Frontal cortex (tissue), 4 donors: ENCODE measurements at places on chromosomes 2 and 18.

GRCh38 chr18:54806526-54806925 is 21.8 kb upstream of the RAB27B start:
- no peak for DNase-seq

DNA sequence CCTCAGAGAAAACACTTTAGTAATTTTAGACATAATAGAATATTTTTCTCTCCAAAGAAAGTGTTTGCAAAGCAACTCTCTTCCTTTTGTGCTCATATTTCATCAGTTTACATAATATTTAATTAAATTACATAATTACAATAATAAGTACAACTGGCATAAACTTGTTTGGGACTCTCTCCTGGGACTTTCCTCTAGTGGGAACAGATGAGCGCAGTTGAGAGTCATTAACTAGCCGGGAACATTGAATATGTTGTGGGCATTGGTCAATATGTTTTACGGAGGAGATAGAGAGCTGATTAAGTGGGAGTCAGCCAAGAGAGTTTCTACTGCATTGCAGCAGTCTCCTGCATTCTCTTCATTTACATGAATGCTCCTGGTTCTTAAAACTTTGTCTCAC is 607.7 kb downstream of the ARHGAP15 start:
- no peak for DNase-seq

DNA sequence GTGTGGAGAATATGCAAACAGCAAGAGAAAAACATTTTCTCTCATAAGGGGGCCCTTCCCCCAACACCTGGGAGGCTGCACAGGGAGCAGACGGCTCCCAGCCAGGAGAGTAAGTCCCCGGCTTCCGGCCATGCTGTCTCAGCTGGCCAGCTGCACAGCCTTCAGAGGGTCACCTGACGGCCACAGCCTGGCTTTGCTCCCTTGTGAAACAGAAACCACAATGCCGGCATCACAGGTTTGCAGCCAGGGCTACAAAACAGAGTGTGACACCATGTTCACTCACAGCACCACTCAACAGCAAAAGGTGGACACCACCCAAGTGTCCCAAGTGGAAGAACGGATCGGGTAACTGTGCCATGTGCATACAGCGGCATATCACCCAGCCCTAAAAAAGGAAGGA is 86.9 kb upstream of the GPC1 start:
- DNase-seq = no peak

DNA sequence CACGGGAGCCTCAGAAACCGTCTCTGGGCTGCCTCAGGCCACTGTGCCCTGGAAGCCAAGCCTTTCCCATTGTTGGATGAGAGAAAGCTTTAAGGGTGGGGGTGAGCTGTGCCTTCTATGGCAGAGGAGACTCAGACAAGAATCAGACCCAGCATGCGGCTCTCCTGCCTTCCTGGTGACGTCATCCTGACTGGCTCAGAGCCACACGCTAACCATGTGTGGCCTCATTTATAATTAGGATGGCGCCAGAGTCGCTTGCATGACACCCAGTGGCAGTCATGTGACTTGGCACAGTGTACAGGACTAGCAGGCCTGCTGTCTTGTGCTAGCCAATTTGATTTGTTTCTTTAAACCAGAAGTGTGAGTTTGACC is 99.1 kb downstream of the SH3BP4 start:
- DNase-seq = peak; percentile 73

DNA sequence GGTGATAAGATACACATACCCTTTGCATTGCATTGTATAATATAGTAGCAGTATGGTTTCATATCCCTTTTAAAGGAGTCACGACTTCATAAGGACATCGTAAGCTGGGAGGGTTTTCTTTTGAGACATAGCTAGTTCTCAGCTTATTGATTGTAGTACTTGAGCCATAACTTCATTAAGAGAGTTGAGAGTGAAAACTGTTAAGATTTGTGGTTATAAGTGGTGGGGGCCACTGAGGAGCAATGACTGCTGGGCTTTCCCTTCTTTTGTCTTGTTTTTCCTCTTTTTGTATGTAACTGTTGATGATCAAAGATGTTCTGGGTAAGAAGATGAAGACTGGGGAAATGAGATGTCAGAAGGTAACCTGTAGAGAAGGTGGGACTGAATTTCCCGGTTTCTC is 11.0 kb downstream of the EIF5B start:
- DNase-seq = no peak

DNA sequence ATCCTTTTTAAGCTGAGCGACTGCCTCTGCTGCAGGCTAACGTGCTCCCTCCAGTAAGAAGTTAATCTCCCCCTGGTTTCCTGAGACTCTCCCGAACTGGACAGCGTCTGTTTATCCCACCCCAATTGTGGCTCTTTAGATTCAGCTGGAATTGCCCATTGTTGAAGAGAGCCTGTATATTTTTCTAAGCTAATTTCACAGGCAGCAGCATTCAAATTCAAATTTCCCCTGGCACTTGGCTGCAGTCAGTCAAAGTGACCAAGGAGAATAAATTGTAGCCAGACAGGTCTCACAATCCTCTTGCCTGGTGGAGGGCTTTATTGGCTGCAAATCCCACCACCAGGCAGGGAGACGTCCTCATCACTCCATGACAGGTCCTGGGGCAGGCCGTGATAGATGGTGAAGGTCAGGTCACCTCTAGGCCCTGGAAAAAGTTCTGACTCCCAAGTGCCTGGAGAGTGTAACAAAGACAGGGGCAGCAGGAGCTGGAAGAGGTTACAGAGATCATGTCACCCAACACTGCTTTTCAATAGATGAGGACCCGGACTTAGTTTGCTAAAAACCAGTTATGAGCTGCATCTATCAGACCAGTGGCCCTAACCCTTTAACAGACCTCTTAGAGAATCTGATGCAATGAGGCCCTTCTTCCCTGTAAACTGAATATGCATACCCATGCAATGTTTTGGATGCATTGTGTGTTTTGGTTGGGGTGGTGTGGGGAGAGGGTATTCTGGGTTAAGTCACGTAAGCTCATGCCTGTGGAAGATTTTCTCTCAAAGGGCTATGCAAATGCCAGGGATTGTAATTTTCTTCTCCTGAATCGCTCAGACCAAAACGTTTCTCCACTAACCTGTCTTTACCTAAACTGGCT is 32.3 kb upstream of the C18orf32 start:
- DNase-seq = no peak

- no peak for DNase-seq
Observed at GRCh38 chr2:60109744-60110143, 443.7 kb downstream of the BCL11A start.

- no peak for DNase-seq
Observed at GRCh38 chr2:97760480-97761049, 47.2 kb downstream of the ZAP70 start.

DNA sequence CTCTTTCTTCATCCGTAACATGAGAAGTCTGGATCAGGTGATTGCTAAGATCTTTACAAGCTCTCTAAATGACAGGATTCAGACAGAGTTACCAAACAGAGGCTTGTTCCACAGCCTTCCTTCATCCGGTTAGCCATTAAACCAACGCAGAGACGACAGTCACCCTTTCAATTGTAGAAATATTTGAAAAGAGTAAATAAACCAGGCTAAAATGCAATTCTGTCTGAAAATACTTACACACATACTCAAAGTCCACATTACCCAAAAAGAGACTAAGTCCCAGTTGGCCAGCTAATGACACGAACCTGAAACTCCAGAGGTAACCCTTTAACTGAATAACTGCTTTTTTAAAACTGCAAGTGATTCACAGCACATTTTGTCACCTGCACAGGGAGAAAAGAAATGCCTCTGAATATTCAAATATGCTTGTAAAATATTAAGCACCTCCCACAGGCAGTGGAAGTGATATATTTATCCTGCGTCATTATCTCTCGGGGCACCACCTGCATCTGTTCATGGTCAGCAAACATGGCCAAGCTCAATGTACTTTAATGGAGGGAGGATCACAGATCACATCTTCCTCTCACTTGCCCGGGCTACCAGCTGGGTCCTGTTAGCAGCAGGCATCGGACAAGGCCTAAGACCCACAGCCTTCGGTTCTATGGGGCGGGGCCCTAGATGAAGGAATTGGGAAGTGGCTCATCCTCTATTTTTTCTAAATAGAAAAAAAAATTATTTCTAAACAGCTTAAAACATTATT is 38.8 kb upstream of the DNER start:
- no peak for DNase-seq

DNA sequence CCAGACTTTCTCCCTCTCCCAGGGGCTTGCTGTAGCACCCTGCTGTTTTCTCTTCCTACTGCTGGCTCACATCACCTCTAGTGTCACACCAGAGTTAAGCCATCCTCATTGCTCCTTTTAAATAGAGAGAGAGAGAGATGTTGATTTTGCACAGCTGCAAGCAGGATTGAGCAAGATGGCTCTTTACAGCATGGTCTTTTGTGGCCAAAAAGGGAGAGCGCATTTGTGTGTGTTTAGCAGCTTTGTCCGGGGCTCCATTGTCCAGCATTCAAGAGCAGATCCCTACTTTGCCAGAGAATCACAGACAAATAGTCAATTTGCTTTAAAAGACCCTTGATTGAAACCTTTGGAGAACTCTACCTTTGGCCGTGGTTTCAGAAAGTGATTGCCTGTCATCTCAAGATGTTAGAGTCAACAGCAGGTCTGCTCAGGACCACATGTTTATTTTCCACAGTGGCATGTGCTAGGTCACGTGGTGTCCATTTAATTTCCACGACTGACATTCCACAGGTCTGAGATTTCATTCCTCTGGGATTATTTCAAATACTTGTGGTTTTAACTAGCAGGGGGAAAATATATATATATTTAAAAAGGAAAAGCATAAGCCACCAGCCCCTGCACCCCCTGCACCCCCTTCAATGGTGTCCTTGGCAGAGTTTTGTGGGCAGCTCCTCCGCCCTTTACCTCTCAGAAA is 359.9 kb upstream of the SLC14A2 start:
- DNase-seq = no peak

GRCh38 chr18:74589021-74589420 is 8.6 kb upstream of the ZNF407 start:
- DNase-seq = no peak

DNA sequence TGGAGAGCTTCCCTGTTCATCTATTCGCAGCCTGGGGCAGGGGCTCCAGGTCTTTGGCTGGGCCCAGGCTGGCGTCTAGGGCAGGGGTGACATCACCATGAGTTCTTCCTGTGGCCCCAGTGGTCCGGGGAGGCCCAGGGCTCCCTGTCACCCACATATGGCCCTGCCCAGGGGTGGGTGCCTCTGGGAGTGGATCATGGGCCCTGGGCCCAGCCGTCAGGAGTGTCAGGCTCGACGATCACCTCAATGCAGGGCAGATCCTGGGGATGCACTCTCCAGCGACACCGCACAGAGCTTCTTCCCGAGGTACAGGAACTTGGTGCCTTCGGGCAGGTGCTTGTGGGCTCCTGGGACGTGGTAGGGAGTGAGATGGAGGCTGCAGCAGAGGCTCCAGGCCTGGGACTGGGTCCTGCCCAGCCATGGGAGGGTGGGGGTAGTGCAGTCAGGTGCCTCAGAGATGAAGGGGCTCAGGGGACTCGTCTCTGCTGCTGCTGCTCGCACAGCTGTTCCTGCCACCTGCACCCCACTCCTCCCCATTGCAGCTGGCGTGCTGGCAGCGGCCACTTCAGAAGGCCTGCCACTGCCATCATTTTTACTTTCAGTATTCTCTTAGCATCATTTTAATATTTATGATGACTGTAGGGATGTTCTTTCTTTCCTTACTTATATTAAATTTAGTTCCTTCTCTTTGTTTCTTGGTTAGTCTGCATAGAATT is 196.0 kb upstream of the VRK2 start:
- DNase-seq = no peak

GRCh38 chr2:196066291-196067087 is 2.1 kb downstream of the DNAH7 start:
- DNase-seq = no peak

DNA sequence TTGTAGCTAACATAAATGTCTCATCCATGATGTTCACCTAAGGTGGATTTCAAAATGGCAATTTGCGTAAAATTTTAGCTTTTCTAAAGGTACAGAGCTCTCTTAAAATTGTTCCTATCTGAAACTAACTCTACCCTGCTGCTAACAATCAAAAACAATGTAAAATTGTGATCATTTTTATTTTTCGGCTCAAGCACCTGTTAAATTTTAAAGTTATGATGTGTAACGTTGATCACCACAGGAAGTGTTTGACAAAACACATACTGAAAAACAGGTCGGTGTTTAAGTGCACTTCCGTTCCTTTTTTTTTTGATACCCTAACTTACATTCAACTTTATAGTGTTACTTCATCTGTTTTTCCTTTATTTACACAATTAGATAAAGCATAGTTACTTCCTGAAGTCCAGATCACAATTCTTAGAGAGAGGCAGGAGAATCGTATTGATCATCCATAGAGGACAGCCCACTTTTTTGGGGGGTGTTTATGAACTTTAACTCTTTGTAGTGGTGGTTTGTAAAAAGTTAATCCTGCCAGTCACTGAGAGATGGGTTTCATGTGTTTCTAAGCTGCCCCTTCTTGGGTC is 6.0 kb upstream of the NCK2 start:
- no peak for DNase-seq
